ENCODE measurements at places on chromosomes 16 and 17.

DNA sequence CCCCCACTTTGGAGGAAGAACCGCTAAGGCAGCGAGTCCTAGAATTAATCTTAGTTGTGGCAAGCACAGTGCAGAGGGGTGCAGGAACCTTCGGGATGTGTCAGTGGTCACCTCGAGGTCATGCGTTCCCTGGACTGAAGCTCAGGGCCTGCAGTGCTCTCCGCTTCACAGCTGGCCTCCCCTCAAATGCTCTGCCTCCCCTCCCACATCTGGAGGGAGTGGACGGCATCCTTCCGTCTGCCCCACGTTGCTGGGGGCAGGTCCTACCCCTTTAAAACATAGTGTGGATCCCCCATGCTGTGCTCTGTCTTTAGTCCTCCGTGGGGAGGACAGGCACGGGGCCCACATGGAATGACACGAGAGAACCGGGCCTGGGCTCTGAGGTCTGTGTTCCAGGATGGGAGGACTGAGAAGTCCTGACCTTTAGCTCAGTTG, 99.5 kb upstream of the CDC42EP4 start:
- no peak for DNase-seq

DNA sequence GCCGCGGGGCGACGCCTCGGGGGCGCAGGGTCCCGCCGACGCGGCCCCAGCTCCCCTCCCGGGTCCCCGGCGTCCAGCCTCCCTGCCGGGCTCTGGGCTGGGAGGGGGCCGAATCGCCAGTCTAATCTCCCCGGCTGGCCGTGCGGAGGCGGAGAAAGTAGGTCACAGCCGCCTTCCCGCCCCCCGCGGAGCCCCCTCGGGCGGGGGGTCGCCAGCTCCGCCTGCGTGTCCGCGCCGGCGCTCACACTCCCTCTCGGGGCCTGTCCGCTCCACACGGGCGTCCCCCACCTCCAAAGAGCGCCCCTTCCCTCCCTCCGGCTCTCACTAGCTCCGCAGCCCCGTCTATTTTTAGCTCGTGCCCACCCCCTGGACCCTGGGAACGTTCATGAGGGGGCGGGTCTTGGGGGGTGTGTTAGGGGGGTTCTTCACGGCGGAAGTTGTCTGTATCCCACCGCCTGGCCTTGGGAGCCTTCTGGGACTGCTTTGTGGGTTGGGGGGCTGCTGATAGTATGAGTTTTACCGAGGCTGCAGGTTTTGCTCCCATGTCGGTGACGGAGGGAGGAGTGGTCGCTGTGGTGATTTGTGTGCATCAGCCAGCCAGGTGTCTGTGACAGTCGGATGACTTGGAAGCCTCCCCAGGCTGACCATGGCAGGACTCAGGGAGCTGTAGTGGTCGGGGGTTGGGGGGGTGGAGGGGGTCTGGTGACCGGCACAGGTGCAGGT, 1.1 kb downstream of the ATP1B2 start:
- peak; percentile 25 for DNase-seq

DNA sequence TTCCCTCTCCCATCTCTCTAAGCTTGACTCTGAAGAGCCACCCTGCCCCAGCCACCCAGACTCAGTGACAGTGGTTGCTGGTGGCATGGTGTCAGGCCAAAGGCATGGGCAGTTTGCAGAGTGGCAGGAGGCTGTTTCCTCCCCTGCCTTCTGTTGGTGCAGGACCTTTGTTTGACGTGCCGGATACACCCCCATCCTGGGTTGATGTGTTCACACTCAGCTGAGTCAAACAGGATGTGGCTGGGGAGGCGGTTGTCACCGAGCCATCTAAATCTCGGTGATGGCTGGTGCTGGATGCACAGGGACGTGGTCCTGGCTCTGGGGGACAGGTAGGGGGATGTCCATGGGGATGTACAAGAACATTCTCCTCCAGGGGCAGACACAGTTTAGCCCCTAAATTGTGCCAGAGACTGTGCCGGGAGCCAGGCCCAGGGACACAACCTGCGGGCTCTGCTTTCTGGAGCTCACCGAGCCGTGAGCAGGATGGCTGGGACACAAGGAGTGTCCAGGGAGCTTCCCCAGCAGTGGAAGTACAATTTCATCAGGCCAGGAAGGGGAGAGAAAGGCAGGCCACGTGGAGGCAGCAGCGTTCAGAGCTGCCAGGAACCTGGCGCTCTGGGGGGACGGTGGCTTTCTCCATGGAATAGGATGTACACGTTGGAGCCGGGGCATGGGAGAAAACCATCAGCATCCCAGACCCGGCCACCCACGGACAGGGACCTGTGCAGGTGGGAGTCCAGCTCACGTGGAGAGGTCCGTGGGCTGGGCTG, 264.2 kb downstream of the SEC14L1 start:
- peak; percentile 82 for DNase-seq

DNA sequence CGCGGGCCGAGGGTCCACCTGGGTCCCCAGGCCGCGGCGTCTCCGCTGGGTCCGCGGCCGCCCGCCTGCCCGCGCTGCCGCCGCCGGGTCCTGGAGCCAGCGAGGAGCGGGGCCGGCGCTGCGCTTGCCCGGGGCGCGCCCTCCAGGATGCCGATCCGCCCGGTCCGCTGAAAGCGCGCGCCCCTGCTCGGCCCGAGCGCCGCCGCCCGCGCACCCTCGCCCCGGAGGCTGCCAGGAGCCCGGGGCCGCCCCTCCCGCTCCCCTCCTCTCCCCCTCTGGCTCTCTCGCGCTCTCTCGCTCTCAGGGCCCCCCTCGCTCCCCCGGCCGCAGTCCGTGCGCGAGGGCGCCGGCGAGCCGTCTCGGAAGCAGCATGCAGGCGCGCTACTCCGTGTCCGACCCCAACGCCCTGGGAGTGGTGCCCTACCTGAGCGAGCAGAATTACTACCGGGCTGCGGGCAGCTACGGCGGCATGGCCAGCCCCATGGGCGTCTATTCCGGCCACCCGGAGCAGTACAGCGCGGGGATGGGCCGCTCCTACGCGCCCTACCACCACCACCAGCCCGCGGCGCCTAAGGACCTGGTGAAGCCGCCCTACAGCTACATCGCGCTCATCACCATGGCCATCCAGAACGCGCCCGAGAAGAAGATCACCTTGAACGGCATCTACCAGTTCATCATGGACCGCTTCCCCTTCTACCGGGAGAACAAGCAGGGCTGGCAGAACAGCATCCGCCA, 504 bp downstream of the FOXC2 start:
- DNase-seq: peak; percentile 94

- no peak for DNase-seq
These were observed 35.1 kb upstream of the CREBBP start for GRCh38 chr16:3915426-3916260.

- DNase-seq: no peak
These were observed 18.7 kb upstream of the KRT24 start for GRCh38 chr17:40722241-40722640.

GRCh38 chr17:8274816-8275215, 13.7 kb upstream of the RANGRF start:
- no peak for DNase-seq

DNA sequence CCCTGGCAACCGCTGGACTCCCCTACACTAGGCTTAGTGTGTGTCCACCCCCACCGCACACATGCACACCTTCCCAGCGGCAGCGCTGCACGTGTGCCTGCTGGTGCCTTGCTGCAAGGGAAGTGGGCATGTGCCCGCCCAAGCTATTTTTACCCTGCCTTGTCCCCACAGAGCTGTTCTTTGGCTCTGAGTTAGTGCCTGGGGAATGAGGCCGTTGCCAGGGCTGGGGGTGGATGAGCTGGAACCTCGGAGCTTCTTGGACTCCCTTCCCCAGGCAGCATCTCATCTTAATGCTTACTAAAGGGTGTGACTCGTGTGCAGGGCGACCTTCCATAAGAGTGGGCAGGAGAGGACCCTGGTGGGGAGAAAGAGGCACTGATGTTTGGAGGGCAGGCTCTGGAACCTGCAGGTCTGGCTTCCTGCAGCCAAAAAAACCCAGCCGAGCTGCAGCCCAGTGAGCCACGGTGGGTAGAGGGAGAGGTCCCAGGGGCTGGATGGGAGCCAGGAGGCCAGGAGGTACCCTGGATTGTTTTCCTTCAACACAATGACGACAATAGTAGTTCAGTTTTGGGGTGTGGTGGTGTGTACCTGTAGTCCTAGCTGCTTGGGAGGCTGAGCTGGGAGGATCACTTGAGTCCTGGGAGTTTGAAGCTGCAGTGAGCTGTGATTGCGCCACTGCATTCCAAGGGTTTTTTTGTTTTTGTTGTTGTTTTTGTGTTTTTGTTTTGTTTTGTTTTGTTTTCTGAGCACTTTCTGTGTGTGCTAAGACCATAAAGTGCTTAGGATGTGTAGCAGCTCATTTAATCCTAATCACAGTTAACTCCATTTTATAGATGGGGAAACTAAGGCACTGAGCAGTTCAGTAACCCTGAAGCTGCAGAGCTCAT, 119.1 kb downstream of the RAB11FIP4 start:
- no peak for DNase-seq

GRCh38 chr16:9226924-9227323, 135.5 kb downstream of the HAPSTR1 start:
- DNase-seq: no peak

DNA sequence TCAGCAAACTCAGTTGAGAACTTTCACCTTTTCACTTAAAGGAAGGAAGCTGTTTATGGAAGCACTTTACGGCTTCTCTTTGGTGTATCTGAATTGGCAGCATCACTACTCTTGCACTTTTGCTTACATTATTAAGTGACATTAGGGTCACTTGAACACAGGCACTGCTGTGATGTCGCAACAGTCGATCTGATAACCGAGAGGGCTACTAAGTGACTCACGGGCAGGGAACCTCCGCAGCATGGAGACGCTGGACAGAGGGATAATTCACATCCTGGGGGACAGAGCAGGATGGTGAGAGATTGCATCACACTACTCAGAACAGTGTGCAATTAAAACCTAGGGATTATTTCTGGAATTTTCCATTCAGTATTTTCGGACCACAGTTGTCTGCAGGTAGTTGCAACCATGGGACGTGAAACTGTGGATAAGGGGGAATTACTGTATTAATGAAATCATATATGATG, 56.5 kb downstream of the DNAH2 start:
- DNase-seq: peak; percentile 7

DNA sequence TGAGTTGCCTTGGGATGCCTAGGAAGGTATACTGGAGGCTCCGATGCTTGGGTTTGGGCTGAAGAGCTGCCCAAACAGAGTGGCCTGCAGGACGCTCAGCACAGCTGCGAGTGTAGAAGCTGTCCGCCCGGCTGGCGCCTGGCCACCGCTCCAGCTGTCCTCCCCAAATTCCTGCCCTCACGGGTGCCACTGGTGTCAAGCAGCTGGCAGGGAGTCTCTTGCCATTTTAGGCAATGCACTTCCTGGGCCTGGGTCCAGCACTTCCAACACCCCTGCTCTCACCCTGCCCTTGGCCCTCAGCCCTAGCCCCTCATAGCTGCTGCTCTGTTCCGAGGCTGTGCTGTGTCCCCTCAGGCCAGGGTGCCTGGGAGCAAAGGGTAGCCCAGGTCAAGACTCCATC, 5.2 kb upstream of the PKMYT1 start:
- no peak for DNase-seq

GRCh38 chr17:47877368-47878034, 18.5 kb upstream of the SP2 start:
- no peak for DNase-seq

GRCh38 chr17:80596760-80597608, 52.3 kb downstream of the RPTOR start:
- DNase-seq: no peak

- no peak for DNase-seq
These were observed 27.8 kb downstream of the KNOP1 start for GRCh38 chr16:19690196-19690595.

- peak; percentile 84 for DNase-seq
These were observed 191.6 kb downstream of the CCDC182 start for GRCh38 chr17:57553526-57553925.

- DNase-seq: no peak
These were observed 319.5 kb upstream of the CA10 start for GRCh38 chr17:52477824-52478699.

DNA sequence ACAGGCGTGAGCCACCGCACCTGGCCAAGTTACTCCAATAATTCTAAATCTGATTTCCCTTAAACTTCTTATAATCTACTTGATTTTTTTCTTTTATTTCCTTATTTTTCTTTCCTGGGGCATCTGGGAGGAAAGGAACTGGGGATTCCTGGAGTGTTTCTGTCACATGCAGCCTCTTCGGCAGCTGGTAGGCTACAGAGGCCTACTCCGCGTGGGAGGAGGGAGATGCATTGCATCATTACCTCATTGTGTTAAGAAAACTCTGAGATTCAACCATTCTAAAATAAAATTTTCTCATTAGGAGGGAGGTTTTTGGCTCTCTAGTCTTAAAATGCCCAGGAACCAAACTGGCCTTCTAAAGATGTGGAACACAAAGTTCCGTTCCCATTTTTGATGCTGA, 64.0 kb downstream of the SOX9 start:
- no peak for DNase-seq

DNA sequence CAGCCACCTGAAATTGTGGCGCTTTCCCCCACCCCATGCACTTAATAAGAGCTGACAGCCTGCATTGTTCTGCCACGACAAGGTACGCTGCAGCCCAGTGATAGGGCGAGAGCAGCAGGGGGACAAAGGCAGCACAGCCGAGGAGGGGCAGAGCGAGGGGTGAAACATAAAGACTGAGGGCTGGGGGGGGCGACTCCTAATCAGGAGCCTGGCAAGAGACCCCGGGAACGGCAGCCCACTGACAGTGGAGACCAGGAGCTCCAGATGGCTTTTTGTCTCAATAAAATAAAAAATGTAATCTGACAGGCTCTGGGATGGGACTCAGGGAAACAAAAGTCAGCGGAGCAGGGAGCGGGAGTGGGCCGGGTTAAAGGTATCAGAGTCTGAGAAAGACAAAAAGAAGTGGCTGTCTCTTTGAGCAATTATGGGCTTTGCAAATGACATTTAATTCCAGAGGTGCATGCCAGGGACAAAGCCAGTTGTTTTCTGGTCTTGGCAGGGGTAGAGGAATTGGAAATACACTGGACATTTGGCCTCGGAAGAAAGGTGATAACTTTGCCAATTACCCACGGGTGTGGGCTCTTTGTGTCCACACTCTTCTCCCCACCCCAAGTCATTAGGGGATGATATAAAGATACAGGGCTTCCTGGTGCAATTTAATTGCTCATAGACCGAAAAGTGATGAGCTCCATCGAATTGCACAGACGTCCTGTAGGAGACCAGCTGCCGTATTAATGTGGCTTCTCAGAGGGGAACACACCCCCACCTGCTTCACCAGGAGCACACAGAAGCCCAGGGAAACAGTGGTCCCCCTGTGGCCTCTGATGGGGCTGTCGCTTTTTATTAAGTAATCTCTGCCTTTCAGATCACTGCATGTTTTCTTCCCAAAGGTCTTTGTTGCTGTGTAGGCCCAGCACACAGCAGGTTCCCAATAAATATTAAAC, 17.6 kb upstream of the CCDC182 start:
- no peak for DNase-seq

GRCh38 chr17:8466456-8466855, 30.8 kb downstream of the NDEL1 start:
- DNase-seq: peak; percentile 63

- no peak for DNase-seq
These were observed 37.5 kb upstream of the GSG1L start for GRCh38 chr16:28100810-28101532.

GRCh38 chr17:73324711-73325526, 13.1 kb upstream of the CDC42EP4 start:
- no peak for DNase-seq

GRCh38 chr17:20922128-20922670, 120.6 kb downstream of the USP22 start:
- DNase-seq: peak; percentile 42

Measured in astrocyte of the hippocampus (primary cell).